PC-9 (cell line): ENCODE measurements at places on chromosomes 6 and 20. TPM values are rescaled to one million over a fixed set of nuclear protein-coding genes. Genes with fewer than 3 reads are reported as not detected.

DNA sequence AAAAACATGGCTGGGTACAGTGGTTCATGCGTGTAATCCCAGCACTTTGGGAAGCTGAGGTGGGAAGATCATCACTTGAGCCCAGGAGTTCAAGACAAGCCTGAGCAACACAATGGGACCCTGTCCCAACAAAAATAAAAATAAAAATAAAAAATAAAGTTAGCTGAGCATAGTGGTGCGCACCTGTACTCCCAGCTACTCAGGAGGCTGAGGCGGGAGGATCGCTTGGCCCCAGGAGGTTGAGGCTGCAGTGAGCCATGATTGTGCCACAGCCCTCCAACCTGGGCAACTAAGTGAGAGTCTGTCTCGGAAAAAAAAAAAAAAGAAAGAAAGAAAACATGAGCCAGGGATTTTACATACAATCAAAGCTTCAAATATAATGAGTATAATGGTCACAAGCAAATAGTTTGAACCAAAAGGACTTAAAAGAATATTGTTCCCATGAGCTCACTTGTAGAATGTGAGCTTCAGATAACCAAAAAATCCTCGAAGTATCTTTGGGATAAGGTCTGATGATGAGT lies 31.1 kb downstream of the RANBP9 start:
- no peak for DNase-seq

- DNase-seq: no peak
Observed at GRCh38 chr6:25706314-25707014, 48.1 kb upstream of the SLC17A4 start.

- no peak for DNase-seq
Observed at GRCh38 chr6:16337295-16337975, 99.0 kb downstream of the GMPR start.

GRCh38 chr20:2217857-2218539 lies 77.8 kb upstream of the TGM3 start:
- no peak for DNase-seq

GRCh38 chr20:2585811-2586210 lies 49.4 kb downstream of the TMC2 start:
- no peak for DNase-seq

GRCh38 chr20:57807401-57808263 lies 97.8 kb upstream of the PMEPA1 start:
- no peak for DNase-seq

Gene KCNB1
- total RNA-seq: 0.04 TPM in 1 of 2 replicates, not detected in the other

Gene RHAG
- total RNA-seq: not detected in 2 replicates

Gene ENPP3
- not detected in 2 replicates for total RNA-seq
